ENCODE measurements at places on chromosomes 2 and 18. TPM values are rescaled to one million over a fixed set of nuclear protein-coding genes. Genes with fewer than 3 reads are reported as not detected.

Gene ELAC1
- total RNA-seq, result 11.8 TPM

Gene SNX17
- 72.6 TPM for total RNA-seq

Gene CD28
- 2.7 TPM for total RNA-seq

Gene SP140L
- 3.1 TPM for total RNA-seq

Gene ADD2
- 64.5 TPM for total RNA-seq

Gene TMEM247
- total RNA-seq, result not detected

Gene PKP4
- total RNA-seq, result 118 TPM

Gene GRHL1
- 12.4 TPM for total RNA-seq

Gene REG1A
- total RNA-seq, result not detected

Gene TUBA4B
- not detected for total RNA-seq

Gene OBSL1
- 149 TPM for total RNA-seq

Gene SAG
- total RNA-seq, result 16.7 TPM

Gene EMILIN2
- 41.1 TPM for total RNA-seq

Gene PDE11A
- 4.4 TPM for total RNA-seq

Gene SERPINB13
- 0.33 TPM for total RNA-seq

Gene FBXO41
- 6.7 TPM for total RNA-seq

Gene ZBTB7C
- 15.1 TPM for total RNA-seq

Gene HOXD1
- 0.27 TPM for total RNA-seq

Gene CHPF
- 165 TPM for total RNA-seq

Gene CYB5A
- total RNA-seq, result 28.4 TPM

Gene TUBB8B
- not detected for total RNA-seq

Gene EFR3B
- 32.6 TPM for total RNA-seq

Gene CCDC150
- total RNA-seq, result 5.6 TPM

Gene SLC5A7
- total RNA-seq, result 1.1 TPM

Gene CYP27C1
- 4.6 TPM for total RNA-seq

Gene RAX
- total RNA-seq, result 111 TPM

Gene DNAJB2
- 91.9 TPM for total RNA-seq
